ENCODE measurements at places on chromosomes 11 and 22.

GRCh38 chr22:43449205-43449830, 37.5 kb downstream of the MPPED1 start:
- DNase-seq: no peak

- DNase-seq: no peak
Observed at GRCh38 chr11:134370526-134371435, 39.0 kb downstream of the GLB1L2 start.

GRCh38 chr22:48089601-48090331, 1327.3 kb downstream of the TBC1D22A start:
- DNase-seq: peak; percentile 8

DNA sequence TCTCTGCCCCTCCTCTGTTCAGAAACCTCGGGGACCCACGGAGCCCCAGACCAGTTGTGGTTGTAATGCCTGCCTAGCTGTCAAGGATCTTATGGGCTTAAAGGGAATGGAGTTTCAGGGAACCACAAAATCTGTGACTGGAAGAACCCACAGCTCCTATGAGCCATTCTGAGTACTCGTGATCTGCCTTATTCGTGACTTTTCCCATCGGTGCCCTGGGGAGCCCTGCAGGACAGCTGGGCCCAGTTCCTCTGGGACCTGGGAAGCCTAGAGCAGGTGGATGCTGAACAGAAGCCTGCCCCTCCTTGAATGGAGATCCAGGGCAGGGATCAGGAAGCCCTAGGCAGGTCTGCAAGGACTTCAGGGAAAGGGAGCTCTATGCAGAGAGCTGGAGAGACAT, 42.1 kb upstream of the TTC12 start:
- no peak for DNase-seq

DNA sequence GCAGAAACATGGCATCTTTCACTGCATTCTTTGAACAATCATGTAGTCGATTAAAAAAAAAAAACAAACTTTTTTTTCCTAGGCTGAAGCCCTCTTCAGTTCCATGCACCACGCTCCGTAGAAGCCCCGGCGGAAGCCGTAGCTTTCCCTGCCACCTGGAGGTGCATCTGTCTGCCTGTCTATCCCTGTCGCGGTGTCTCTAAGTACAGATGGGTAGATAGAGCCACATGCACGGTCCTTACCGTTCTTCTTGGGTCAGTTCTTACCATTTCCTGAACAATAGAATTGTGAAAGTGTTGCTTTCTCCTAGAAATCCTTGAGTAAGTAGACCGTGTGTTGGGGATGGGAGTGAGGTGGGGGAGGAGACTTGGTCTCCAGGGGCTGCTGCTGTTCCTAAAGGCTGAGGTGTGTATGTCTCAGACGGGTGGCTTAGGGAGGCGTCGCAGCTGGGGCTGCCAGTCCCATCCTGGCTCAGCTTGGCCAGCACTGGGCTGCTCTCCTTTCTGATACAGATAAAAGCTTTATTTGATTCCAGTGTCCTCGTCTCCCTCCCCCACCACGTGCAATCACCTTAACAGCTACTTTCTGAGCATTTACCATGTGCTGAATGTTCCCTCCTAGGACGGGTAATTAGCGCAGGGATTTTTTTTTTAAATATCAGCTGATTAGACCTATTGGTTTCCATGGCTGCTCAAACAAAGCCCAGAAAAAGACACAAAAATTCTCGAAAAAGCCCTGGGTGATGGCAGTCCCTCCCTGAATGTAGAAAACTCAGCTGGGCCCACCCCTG, 46.8 kb downstream of the MACROD1 start:
- no peak for DNase-seq

GRCh38 chr11:92216789-92217188, 7.8 kb upstream of the FAT3 start:
- no peak for DNase-seq

GRCh38 chr11:109864834-109865547, 228.2 kb upstream of the ZC3H12C start:
- peak; percentile 69 for DNase-seq

DNA sequence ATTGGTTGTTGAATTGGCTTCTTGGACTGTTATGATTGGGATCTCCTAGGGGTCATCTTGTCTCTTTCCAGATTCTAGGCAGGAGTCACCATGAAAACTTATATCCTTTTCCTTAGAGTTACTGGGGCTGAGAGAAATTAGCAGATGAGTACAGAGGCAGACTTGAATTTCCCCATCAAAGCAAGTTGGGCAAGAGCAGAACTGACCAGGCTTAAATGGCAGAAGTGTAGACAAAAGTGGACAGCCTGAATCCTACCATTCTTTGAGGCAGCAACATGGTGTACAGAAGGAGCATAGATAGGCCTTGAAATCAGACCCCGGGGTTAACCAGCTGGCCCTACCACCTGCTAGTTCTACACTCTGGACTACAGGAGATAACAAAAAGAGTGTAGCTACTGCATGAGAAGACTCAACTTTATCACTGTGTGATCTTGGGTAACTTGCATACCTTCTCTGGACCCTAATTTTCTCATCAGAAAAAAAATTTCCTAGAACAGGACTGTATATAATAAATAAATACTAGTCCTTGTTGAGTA, 427.4 kb upstream of the CADM1 start:
- DNase-seq: no peak

- no peak for DNase-seq
Observed at GRCh38 chr11:36426226-36426848, 83.7 kb downstream of the TRAF6 start.

DNA sequence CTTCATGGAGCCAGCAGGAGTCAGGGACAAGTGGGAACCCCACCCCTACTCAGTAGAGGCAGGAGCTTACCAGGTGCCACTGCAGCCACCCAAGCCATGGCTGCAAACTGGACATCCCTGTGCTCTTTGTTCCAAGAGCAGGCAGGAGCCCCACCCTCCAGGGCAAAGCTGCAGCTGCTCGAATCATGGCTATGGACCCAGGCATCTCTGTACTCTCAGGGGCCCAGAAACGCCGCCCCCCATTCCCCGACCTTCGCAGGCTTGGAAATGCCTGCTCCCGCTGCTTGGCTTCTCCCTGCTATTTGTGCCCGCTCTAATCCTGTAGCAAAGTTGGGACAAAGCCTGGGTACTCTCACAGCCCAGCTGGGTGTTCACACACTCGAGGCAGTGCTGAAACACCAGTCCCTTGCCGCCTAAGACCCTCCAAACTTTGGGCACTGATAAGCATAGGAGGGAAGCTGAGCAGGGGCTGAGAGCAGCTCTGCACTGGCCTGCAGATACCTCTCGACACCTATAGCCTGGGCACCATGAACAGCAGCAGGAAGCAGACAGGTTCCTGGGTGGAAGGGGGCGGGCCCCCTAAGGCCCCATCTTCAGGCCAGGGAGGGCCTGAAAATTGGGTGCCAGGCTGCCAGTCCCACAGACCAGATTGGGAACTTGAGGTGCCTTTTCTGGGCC, 402.4 kb downstream of the LRRC4C start:
- DNase-seq: no peak

DNA sequence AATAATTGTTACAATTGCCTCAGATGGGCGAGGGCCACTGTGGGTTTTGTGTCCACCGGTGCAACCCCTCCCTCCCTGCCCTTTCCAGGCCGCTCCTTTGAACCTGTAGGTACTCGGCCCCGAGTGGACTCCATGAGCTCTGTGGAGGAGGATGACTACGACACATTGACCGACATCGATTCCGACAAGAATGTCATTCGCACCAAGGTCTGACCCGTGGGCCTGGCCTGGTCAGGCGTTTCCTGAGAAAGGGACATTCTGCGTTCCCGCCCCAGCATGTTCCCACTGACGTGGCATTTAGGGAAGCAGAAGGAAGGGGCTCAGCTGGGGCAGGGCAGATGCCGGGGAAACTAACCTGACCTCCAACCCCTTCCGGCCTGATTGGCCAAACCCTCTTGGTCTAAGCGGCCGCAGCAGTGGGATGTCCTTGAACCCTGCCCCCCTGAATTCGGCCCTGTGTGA, 10.1 kb downstream of the SIDT2 start:
- no peak for DNase-seq

DNA sequence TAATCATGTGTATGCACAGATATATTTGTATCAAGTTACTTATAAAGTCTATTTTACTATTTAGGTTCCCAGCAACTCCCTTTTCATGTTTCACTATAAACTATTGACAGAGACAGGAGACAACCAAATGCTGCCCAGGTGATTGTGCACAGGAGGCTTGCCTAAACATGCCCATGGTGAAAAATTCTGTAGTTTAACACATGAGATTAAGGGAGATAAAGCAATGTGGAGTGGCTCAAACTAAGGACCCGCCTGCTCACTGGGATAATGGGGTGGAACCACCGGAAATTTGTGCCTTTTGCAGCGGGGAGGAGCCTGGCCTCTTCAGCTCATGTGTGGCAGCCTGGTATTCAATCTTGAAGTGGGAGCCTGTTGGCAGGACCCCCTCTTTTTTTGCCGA, 459.5 kb upstream of the CNTN5 start:
- no peak for DNase-seq

DNA sequence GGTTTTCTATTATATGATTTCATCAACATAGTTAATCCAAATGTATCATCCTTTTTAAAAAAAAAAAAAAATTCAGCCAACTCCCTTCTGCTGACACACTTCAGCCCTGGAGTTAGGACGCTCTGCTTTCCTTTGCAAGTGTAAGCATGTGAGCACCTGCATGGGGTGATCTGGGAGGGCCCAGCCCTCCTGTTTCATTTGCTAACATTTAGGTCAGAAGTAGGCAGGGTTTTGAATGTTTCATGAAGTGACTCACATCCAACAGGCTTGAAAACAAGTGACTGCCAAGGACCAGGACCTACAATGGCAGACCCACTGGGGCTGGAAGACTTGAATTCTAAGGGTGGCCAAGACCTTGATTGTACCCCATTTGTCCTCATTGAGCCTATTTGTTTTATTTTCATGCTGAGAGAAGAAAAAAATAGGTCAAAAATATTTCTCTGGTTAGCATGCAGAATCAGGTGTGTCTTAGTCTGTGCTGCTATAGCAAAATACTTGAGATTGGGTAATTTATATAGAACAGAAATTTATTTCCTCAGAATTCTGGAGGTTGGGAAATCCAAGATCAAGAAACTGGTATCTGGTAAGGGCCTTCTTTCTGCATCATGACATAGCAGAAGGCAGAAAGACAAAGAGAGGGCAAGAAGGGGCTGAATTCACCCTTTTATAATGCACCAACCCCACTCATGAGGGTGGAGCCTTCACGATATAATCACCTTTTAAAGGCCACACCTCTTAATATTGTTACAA, 137.6 kb downstream of the CD44 start:
- no peak for DNase-seq

DNA sequence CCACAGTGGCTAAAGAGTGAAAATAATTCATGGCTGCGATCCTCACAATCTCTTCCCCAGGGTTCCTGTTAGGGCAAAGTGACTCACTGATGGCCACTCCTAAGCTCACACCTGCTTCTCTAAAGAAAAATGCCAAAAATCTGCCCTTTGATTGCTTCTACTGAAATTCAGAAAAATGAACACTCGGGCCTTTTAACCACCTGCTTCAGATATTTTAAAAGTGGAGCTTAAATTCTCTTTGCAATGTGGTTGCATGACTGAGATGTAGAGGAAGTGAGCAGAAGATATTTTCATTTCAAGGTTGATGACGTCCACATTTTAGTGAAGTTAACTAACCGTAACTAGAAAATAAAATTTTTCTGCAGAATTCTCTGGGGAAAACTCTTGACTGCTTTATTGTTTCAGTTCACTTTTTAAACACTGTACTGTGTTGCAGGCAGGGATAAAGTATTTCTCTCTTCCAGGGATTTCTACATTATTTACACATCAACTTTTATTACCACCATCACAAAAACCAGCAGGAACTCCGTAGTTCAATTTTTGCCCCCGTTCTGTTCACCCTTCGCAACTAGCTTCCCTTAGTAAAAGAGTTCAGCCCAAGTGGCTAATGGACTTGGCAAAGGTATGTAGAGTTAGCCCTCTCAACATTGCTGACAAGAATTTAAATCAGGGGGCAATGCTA, 8.5 kb downstream of the RAB30 start:
- peak; percentile 87 for DNase-seq

GRCh38 chr11:117972044-117972443, 14.2 kb upstream of the IL10RA start:
- no peak for DNase-seq

DNA sequence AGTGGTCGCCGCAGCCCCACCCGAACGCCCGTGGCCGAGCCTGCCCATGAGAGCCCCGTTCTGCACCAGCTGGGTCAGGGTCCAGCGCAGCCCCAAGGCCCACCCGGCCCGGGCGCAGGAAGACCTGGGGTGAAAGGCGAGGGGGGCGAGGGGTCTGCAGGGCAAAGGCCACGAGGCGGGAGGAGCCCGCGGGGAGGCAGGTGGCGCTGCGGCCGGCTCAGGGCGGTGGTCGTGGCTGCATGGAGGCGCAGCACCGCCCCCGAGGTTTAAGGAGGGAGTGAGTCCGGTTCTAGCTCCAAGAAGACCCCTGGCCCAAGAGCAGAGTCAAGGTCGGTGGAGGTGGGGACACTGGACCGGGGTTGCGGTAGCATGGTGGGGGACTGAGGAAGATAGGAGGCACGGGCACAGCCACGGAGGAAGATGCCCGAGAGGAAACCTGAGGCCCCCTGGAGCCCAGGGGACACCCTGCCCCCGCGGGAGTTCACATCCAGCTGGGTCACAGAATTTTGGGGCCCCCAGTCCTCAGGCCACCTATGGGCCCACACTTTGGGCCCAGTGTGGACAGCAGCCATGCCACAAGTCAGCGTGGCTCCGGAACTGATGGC, 514 bp upstream of the HDAC10 start:
- DNase-seq: no peak

GRCh38 chr11:95821640-95822039, 31.3 kb downstream of the CEP57 start:
- DNase-seq: peak; percentile 58

- DNase-seq: no peak
Observed at GRCh38 chr11:109023036-109023435, 358.2 kb downstream of the DDX10 start.

DNA sequence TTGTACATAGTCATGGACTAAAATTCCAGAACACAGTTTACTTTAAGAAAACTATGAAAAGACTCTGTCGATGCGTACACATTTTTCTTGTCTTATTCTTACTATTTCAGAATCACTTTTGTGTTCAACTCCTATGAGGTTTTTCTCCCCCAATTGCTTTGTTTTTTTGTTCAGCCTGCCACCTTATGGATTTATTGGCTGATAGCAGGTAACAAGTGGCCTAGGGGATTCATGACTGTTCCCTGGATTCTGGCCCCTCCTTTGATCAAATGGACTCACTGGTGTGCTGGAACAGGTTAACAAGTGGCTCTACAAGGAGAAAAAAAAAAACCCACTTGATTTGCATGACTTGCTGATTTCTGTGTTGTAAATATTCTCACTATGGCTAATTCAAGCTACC, 10.6 kb downstream of the MMP20 start:
- no peak for DNase-seq

GRCh38 chr11:58574881-58575280, 775 bp downstream of the LPXN start:
- DNase-seq: peak; percentile 56
